Body of pancreas (tissue), 4 donors: ENCODE measurements at places on chromosomes 5 and 9. TPM values are rescaled to one million over a fixed set of nuclear protein-coding genes. Genes with fewer than 3 reads are reported as not detected.
A peak's percentile ranks its signal among the peaks of the same experiment; 100 is the strongest.

DNA sequence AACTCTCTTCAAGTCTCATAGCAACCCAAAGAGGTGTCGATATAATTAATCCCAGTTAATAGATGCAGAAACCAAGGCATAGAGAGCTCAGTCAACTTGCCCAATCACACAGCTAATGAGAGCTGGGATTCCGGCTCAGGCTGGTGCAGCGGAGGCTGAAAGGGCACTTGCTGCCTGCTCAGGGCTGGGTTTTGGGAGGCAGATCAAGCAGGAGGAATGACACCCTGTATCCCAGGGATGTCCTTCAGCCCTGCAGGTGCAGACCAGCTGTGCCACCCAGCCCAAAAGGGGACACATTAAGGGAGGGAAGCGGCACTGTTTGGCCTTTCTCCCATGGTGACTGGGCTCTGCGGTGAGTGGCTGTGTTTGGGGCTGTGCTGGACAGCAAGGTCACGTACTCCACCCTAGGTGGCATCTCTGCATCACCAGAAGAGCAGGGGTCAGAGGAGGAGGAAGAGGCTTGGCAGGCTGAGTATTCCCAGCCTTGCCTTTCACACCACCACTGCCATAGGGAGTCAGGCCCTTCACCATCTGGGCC lies 124.1 kb downstream of the MVB12B start:
- DNase-seq = no peak
- H3K4me1 ChIP-seq = no peaks in the 10 kb centered on the region
- no peaks in the 10 kb centered on the region for H3K27me3 ChIP-seq
- no peak overlapping the region for H3K4me3 ChIP-seq

DNA sequence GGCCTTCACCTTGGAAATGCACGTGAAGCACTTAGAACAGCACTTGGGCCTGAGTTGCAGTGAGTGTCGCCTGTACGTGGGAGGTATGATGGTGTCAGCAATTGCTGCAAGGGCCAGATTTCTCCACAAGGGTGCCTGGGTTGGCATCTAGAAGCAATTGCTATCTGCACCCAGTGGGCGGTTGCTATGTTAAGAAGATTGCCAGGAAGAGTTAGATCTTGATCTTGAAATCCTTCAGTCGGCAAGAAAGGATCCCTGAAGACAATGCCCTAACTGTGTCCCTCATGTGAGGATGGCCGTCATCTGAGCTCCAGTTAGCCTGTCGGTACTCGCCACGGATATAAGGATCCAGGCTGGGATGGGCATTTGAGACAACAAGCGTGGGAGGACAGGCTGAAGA lies 62.9 kb downstream of the MAMDC2 start:
- no peaks in the 10 kb centered on the region for H3K27me3 ChIP-seq
- no peak overlapping the region for H3K4me3 ChIP-seq
- no peaks in the 10 kb centered on the region for H3K4me1 ChIP-seq
- no peaks in the 10 kb centered on the region for H3K36me3 ChIP-seq
- H3K27ac ChIP-seq = no peak overlapping the region

GRCh38 chr5:169301986-169302385 lies 1.0 kb upstream of the SLIT3 start:
- DNase-seq = no peak
- no peak overlapping the region for H3K4me3 ChIP-seq
- H3K27ac ChIP-seq = no peak overlapping the region
- no peaks in the 10 kb centered on the region for H3K36me3 ChIP-seq
- peaks cover 6% of the 10 kb centered on the region for H3K27me3 ChIP-seq
- peaks cover 9% of the 10 kb centered on the region for H3K4me1 ChIP-seq

GRCh38 chr9:122614362-122614761 lies at the start of gene OR1Q1:
Gene OR1Q1, plus strand, starts transcription at chr9:122614738. Its CDS starts 0 bp downstream, at chr9:122614738.
- no peak within 1 kb of the TSS for H3K27ac ChIP-seq
- H3K36me3 ChIP-seq = no peaks in the 10 kb centered on the region
- no peak within 1 kb of the TSS for H3K4me3 ChIP-seq
- no peaks in the 10 kb centered on the region for H3K4me1 ChIP-seq

DNA sequence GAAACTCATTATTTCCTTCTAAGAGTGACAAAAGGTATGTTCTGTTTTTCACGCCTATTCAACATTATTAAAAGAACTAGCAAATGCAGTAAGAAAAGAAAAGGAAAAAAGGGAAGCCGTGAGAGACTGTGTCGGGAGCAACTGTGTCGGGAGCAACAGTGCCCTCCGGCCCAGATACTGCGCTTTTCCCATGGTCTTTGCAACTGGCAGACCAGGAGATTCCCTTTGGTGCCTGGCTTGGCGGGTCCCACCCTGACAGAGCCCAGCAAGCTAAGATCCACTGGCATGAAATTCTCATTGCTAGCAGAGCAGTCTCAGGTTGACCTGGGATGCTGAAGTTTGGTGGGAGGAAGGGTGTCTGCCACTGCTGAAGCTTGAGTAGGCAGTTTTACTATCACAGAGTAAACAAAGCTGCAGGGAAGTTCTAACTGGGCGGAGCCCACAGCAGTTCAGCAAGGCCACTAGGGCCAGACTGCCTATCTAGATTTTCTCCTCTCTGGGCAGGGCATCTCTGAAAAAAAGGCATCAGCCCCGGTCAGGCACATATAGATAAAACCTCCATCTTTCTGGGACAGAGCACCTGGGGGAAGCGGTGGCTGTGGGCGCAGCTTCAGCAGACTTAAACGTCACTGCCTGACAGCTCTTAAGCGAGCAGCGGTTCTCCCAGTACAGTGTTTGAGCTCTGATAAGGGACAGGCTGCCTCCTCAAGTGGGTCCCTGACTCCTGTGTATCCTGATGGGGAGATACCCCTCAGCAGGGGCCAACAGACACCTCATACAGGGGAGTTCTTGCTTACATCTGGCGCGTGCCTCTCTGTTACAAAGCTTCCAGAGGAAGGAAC lies 1237.4 kb upstream of the CDH18 start:
- no peak overlapping the region for H3K4me3 ChIP-seq
- H3K27me3 ChIP-seq = no peaks in the 10 kb centered on the region
- no peak overlapping the region for H3K27ac ChIP-seq
- no peak for DNase-seq
- no peaks in the 10 kb centered on the region for H3K36me3 ChIP-seq
- no peaks in the 10 kb centered on the region for H3K4me1 ChIP-seq

- no peaks in the 10 kb centered on the region for H3K36me3 ChIP-seq
- no peaks in the 10 kb centered on the region for H3K4me1 ChIP-seq
- no peak overlapping the region for H3K4me3 ChIP-seq
- H3K27ac ChIP-seq = no peak overlapping the region
Measured at GRCh38 chr9:129587487-129588262, 33.2 kb downstream of the C9orf50 start.

GRCh38 chr9:133948131-133948530 lies 44.0 kb downstream of the VAV2 start:
- no peak overlapping the region for H3K4me3 ChIP-seq
- H3K27me3 ChIP-seq = no peaks in the 10 kb centered on the region
- DNase-seq = peak; percentile 19

GRCh38 chr5:160001457-160001856 lies 7.5 kb upstream of the TTC1 start:
- no peak overlapping the region for H3K27ac ChIP-seq
- no peaks in the 10 kb centered on the region for H3K27me3 ChIP-seq
- H3K4me1 ChIP-seq = no peaks in the 10 kb centered on the region
- DNase-seq = peak; percentile 32

DNA sequence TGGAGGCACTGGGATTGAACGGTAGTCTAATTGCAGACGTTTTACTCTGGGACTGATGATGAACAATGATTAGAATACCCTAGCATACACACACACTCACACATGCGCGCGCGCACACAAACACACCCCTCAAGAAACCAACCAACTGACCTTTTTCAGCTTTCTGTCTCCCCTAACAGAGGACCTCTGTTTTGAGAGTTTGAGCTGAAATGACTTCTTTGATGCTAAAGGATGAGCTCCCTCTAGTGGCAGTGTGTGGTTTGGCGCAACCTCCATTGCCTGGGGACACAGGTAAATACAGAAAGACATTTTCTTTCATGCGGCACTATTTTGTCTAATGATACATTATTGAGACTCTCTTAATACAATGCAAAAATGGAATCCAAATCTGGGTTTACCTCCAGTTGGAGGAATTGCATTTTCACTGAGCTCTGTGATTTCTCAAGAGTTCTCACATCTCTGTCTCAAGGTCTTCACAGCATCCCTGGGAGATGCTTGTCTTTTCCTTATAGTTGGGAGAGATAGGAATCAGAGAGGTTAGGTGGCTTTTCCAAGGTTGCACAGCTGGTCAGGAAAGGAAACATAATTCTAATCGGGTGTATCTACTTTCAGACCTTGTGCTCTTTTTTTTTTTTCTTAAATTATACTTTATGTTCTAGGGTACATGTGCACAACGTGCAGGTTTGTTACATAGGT lies 187.5 kb downstream of the TMEM38B start:
- H3K36me3 ChIP-seq = no peaks in the 10 kb centered on the region
- DNase-seq = peak; percentile 63
- no peak overlapping the region for H3K4me3 ChIP-seq
- H3K4me1 ChIP-seq = no peaks in the 10 kb centered on the region
- H3K27ac ChIP-seq = no peak overlapping the region
- H3K27me3 ChIP-seq = no peaks in the 10 kb centered on the region

DNA sequence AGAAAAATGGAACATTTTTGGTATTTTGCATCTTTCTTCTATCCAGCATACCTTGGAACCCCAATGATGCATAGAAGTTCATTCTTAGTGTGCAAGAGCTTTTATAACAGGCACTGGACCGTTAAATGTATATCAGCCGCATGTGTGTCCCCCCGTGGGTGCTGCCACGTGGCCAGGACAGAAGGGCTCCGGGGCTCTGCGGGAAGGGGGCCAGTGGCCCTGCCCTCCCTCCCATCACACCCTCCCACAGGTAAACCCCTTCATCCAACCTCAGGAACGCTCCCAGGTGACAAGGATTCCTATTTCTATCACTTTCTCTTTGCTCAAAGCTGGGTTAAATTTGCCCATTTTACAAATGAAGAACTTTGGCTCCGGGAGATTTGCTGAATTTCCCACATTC lies 393.4 kb upstream of the IRX4 start:
- no peak overlapping the region for H3K27ac ChIP-seq
- no peaks in the 10 kb centered on the region for H3K27me3 ChIP-seq
- no peak for DNase-seq
- H3K36me3 ChIP-seq = no peaks in the 10 kb centered on the region
- no peak overlapping the region for H3K4me3 ChIP-seq

- no peaks in the 10 kb centered on the region for H3K36me3 ChIP-seq
- no peak overlapping the region for H3K4me3 ChIP-seq
- H3K27me3 ChIP-seq = no peaks in the 10 kb centered on the region
- H3K27ac ChIP-seq = peak overlapping the region; percentile 90
- DNase-seq = peak; percentile 63
Measured at GRCh38 chr9:93205045-93205768, 21.3 kb downstream of the WNK2 start.

- no peaks in the 10 kb centered on the region for H3K36me3 ChIP-seq
- H3K4me3 ChIP-seq = no peak overlapping the region
- no peaks in the 10 kb centered on the region for H3K27me3 ChIP-seq
- DNase-seq = no peak
Measured at GRCh38 chr9:89864731-89865130, 259.9 kb downstream of the GADD45G start.

DNA sequence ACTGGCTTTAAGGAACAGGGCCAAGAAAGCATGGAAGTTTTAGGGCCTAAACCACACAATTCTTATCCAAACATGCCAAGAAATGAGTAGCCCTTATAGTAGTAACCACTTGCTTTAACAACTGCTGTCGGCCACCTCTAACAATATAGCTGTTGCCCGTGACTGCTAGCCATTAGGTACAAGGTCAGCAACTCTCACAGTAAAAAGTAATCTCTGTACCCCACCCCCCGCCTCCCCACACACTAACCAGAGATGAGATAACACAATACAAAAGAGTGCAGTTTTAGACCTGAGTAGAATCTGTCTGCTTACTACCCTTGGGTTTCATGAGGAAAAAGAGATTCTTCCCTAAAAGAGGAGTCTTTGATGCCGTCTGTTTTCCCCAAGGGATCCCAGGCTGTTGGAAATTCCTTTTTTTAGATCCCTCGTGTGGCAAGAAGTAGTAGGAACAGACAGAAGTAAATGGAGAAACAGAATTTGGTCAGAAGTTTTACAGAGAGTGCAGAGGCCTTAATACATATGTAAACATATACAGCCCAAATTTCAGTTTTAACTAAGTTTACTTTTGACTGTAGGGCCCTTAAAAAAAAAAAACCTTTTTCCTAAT lies 94.3 kb downstream of the WDR41 start:
- DNase-seq = no peak
- no peaks in the 10 kb centered on the region for H3K27me3 ChIP-seq
- H3K4me1 ChIP-seq = no peaks in the 10 kb centered on the region
- no peak overlapping the region for H3K4me3 ChIP-seq
- H3K36me3 ChIP-seq = no peaks in the 10 kb centered on the region

DNA sequence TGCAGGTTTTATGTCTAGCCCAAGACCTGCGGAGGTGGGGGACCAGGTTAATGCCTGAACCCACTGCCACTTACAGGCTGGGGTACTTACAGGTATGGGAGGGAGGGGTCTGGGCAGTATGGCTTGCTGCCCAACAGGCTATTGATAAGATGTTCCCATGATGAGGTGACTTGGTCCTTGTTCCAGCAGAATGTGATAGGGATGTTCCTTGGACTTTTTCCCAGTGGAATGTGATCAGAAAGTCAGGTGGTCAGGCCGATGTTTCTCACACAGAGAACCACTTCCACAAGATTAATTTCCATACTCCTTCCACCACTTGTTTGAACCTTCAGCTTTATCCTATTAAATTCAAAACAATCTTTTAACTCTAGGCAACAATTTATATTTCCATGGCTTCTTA lies 27.0 kb upstream of the GPX3 start:
- no peak overlapping the region for H3K27ac ChIP-seq
- H3K4me3 ChIP-seq = no peak overlapping the region
- H3K27me3 ChIP-seq = no peaks in the 10 kb centered on the region

- H3K27me3 ChIP-seq = no peaks in the 10 kb centered on the region
- no peaks in the 10 kb centered on the region for H3K36me3 ChIP-seq
Measured at GRCh38 chr9:91419222-91420191, 4.1 kb downstream of the NFIL3 start.

DNA sequence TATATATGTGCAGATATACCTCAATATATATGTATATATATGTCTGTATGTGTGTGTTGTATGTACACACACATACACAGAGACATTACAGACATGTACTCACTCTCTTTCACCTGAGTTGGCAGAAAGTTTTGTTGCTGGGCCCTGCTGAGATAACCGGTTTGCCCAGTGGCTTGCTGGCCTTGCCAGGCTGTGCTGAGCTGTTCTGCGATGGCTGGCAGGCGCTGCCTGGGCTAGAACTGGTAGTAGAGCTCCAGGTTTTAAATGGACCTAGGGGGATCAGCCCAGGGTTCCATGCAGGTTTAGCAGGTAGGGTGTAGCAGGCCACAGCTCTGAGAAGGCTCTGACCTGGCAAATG lies 394.3 kb downstream of the GADD45G start:
- peak overlapping the region; percentile 94 for H3K27ac ChIP-seq
- H3K4me1 ChIP-seq = peaks cover 59% of the 10 kb centered on the region
- DNase-seq = peak; percentile 92
- no peaks in the 10 kb centered on the region for H3K36me3 ChIP-seq

- peak overlapping the region; percentile 19 for H3K27ac ChIP-seq
- H3K4me1 ChIP-seq = peaks cover 10% of the 10 kb centered on the region
- no peak overlapping the region for H3K4me3 ChIP-seq
Measured at GRCh38 chr9:107738789-107739188, 249.2 kb upstream of the KLF4 start.

GRCh38 chr5:5667136-5667554 lies 244.7 kb downstream of the ICE1 start:
- no peak for DNase-seq
- no peak overlapping the region for H3K27ac ChIP-seq
- H3K36me3 ChIP-seq = no peaks in the 10 kb centered on the region
- no peaks in the 10 kb centered on the region for H3K4me1 ChIP-seq

The JAKMIP2 gene
- total RNA-seq = 1.3 TPM

The OBP2B gene
- not detected for total RNA-seq

The PCDHGA6 gene
- total RNA-seq = 5.2 TPM

The DNAI1 gene
- 0.99 TPM for total RNA-seq

The SHB gene
- total RNA-seq = 25.2 TPM

The SLC6A7 gene
- not detected for total RNA-seq
